Stimulated activated CD8-positive, alpha-beta memory T cell treated with anti-CD3 and anti-CD28 coated beads, Interleukin-7, amount 100 ng/mL, for 24 hours (primary cell): ENCODE measurements at places on chromosomes 12 and 14.

- no peak for DNase-seq
These were observed 99.0 kb downstream of the NUBPL start for GRCh38 chr14:31660191-31660590.

- DNase-seq = no peak
These were observed 21.8 kb upstream of the SMCO2 start for GRCh38 chr12:27424631-27425230.

DNA sequence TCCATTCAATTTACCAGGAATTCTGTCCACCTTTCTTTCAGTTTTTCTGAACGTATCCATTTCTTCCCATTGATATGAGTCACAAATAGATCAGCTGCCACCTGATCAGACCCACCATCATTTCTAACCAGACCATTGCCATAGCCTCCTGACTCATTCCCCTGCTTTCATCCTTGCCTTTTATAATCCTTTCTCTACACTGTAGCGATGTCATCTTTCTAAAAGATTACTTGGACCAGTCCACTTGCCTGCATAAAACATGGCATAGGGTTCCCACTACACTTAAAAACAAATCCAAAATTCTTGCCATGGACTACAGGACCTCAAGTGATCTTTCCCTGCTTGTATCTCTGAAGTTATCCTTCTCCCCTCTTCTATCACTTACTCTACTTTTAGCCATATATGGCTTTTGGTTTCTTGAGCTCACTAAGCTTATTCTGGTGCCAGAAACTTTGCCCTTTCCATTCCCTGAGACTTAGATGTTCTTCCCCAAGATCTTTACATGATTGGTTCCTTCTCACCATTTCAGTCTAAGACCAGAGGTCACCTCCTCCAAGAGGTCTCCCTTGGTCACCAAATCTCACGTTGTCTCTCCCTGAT lies 149.5 kb upstream of the KRR1 start:
- DNase-seq = no peak

DNA sequence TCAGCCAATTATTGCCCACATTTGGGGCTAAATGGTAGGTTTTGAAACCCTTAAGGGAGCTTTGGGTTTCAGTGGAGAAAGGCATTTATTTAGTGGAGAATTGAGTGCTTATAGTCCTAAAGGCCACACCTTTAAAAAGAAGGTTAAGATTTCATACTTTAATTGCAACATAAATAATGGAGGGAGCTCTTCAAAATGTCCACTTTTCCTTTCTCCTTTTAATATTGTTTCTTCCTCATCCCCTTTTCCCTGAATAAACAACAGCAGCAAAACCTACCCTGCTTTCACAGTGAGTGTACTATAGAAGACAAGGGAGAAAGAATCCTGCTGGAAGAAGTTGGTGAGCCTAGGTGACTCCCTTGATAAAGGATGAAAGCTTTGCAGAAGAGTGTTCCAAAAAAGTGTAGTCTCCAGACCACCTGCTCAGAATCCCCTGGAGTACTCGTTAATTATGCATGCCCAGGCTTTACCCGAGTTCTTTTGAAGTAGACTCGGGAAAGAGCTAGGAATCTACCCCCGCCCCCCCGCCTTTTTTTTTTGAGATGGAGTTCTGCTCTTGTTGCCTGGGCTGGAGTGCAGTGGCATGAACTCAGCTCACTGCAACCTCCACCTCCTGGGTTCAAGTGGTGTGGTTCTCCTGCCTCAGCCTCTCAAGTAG lies 11.5 kb upstream of the EID3 start:
- DNase-seq = no peak

DNA sequence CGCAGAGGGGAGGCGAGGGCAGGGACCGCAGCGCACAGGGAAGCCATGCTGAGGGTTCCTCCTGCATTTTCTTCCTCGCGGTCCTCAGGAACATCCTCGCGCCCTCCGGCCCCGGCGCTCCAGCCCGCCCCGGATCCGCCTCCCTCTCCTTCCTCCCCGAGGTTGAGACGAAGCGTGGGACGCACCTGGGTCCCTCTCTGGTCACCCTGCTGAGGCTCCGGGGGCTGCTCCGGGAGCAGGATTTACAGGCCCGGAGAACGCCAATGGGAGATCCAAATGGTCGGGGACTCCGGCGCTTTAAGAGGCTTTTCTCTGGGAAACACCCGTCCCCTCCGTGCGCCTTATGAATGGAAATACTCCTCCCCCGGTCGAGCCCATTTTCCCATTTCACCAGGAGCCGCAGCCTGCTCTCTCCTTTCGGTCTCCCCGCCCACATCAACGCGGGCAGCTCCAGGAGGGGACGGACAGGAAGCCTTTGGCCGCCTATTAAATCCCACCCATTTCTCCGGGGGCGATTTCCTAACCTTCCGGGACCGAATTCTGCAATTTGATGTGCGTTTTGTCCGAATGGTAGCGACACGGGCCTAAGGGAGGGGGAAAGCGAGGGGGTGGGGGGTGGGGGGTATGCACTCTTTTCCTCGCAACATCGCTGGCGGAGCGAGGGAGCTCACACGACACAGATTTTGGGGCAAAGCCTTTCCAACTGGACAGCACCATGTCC lies at the start of gene UNC79:
UNC79 (plus strand) TSS at position 625 of the 721 bp plus-strand sequence; CDS start at position 716, 91 bp downstream.
- DNase-seq = no peak

GRCh38 chr12:93200291-93200917 lies 177.3 kb upstream of the NUDT4 start:
- DNase-seq = no peak

- no peak for DNase-seq
These were observed 90.5 kb downstream of the KIF26A start for GRCh38 chr14:104228716-104229533.

GRCh38 chr12:1728824-1729223 lies 38.0 kb downstream of the ADIPOR2 start:
- DNase-seq = no peak

DNA sequence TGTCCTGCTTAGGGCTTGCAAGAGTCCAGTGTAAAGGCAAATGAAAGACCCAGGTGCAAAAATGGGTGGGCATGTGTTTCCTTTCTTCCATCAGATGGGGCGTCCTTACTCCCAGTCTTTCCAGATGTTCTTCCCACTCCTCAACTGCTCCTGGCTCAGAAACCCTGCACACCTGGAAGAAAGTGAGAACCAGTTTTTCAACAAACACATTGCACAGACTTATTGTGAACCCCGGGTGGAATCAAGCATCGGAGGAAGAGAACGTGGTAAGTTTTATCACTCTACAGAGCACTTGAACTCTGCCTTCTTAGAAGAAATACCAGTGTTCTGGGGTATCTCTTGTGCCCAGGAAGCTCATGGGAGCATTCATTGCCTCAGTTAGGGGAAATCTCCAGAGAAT lies 93.3 kb downstream of the TMX1 start:
- DNase-seq = no peak

DNA sequence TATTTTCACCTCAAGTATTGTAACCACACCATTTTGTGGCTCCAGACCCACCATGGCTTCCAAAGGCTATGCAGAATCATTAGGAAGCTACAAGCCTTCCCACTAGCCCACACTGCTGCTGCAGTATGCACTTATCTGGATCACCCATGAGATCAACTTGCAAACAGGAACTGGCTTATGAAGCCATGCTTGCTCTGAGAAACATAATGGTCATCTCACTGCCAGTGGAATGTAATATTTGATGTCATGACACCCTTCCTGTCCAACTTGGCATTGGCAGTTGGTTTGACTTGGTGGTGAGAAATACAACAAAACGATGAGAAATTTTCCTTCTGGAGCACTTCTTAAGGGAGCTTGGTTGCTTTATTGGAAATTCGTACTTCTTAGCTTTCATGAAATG lies 69.3 kb upstream of the FRMD6 start:
- DNase-seq = no peak
